ENCODE measurements at places on chromosomes 11 and 22.

- DNase-seq: no peak
These were observed 176.1 kb upstream of the NCAM1 start for GRCh38 chr11:112785149-112785548.

DNA sequence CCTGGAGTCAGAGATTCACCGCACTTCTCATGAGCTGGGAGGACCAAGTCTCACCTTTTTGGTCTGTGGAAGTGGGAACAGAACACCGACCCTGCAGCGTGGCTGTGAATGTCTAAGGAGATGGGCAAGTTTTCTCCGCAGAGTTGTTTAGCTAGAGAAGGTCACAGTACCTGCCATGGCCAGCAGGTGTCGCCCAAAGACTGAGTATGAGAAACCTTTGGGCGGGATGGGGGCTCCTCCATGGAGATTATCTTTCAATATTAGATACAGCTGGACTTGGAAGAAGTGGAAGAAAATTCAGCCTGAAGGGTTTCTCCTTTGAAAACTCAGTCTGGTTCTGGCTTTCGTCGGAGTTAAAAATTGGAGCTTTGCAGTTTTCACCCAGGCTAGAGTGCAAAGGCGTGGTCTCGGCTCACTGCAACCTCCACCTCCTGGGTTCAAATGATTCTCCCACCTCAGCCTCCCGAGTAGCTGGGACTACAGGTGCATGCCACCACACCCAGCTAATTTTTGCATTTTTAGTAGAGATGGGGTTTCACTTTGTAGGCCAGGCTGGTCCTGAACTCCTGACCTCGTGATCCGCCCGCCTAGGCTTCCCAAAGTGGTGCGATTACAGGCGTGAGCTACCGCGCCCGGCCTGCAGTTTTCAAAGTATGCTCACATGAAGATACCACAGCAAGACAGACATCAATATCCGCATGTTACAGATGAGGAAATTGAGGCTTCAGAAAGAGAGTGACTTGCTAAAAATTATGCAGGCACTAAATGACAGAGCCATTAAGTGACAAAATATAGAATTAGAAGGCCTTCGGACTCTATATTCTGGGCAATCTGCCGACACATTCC lies 10.7 kb upstream of the DSCAML1 start:
- DNase-seq: peak; percentile 90

GRCh38 chr11:975827-976226 lies 50.2 kb downstream of the AP2A2 start:
- DNase-seq: peak; percentile 59

DNA sequence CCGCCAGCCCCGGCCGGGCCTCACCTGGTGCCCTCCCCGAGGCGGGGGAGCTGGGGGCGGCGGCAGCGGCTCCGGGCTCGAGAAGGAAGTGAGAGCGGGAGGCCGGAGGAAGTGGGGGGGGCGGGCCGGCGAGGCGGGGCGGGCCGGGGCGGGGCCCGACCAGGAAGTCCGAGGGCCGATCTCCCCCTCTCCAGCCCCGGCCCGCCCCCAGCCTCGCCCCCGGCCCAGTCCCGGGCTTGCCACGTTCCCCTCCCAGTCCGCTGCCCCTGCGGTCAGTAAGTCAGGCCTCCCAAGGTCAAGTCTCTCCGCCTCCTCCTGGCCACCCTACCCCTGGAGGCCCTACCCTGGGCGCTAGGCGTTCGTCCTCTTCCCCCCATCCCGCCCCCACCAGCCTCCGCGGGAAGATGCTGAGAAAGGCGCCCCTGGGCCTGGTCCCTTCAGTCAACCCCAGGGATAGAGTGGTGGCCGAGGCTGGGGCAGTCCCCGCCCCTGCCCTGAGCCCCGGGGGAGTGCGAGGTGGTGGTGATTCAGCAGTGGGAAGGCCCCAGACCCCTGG lies at the start of gene RHOG:
TSS of gene RHOG (minus strand) at position 90 of the 556 bp plus-strand sequence. CDS start 12,821 bp downstream, outside the sequence.
- DNase-seq: peak; percentile 93

GRCh38 chr22:36343070-36343719 lies 44.6 kb downstream of the MYH9 start:
- DNase-seq: no peak

DNA sequence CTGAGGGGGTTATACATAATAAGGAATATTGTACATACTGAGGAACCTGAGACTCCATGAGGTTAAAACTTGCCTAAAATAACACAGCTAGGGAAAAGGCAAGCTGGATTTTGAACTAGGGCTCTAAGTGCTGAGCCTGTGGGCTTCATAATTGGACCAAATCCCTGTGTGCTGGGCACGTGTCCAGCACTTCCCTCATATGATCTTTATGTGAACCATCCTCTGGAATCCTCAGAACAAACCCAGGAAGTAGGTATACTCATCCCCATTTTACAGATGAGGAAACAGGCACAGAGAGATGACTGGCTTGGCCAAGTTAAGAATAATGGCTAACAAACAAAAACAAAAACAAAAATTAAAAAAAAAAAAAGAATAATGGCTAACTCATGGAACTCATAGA lies 14.9 kb downstream of the RTN4RL2 start:
- DNase-seq: no peak

GRCh38 chr11:70019576-70020011 lies 58.5 kb upstream of the ANO1 start:
- DNase-seq: no peak

DNA sequence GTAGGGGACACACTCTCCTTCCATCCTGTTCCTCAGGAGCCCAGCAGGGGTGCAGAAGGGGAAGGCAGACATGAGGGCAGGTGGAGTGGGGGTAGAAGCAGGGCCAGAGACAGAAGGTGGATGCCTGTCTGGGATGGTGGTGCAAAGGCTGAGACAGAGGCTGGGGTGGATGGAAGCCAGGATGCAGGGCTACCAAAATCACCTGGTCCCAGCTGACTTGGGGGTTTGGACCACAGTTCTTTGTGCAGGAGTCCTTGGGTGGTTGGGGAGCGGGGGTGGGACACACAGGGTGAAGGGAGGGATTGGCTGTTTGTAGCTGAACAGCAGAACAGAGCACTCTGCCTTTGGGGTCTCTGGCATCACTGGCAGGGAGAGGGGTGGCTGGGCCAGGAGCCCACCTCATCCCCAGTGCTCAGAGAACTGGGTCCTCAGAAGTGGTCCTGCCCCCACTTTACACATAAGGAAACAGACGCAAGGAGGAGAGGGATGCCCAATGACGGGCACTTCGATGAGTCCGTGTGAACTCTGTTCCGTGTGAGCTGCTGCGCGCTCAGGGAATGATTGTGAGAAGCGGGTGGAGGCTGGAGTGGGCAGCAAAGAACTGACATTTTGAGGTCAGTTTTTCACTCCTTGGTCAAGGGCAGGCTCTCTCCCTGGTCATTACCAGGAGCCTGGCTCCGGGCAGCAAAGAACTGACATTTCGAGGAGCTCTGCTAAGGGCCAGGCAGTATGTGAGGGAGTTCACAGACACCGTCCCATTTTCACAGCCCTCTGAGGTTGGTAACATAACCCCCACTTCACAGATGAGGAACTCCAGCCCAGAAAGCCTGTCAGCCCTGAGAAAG lies 1.9 kb downstream of the TAGLN start:
- DNase-seq: no peak

- peak; percentile 95 for DNase-seq
These were observed 9.2 kb upstream of the CBL start for GRCh38 chr11:119196833-119197483.

DNA sequence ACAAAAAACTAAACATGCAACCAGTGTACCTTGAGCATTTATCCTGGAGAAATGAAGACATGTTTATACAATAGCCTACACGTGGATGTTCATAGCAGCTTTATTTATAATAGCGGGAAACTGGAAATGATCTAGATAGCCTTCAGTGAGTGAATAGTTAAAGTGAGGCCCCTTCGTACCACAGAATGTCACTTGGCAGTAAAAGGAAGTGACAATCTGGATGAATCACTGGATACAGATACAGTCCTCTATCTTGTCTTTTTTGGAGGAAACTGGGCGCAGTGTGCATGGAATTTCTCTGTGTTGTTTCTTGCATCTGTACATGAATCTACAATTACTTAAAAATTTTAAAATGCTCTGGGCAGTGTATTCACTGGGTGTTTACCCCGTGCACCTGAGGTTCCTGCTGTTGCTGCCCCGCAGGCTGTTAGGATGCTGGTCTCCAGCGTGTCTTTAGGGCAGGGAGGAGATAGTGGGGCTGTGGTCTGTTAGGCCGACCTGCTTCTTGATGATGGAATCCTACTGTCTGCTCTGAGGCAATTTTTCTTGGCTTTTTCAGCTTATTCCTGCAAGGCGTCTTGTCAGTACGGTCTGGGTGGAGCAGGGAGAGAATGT lies 23.2 kb downstream of the DERL3 start:
- no peak for DNase-seq

GRCh38 chr11:129259931-129260348 lies 67.8 kb upstream of the ARHGAP32 start:
- no peak for DNase-seq

DNA sequence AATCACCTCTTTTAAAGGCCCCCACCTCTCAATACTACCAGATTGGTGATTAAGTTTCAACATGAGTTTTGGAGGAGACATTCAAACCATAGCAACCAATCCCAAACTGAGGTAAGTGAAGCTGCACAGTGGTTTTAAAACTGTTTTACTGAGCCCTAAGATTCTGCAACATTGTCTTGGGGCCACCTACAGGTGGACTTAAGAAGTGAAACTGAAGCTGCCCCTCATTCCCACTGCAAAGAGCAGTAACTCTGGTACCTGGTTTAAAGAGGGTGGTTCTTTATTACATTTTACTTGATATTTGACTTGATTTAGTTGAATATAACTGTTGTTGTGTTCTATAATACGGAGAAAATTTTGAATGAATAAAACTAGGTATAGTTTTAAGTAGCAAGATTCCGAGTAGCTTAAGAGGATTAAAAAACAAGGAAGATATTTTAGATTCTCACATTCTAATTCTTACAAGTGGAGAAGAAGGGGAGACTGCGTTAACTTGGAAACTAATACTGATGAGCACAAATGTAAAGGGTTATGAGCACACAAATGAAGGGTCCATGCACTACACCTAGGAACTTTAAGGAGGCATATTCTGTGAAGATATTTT lies 26.7 kb downstream of the SYT9 start:
- DNase-seq: no peak

- DNase-seq: no peak
These were observed 6.2 kb downstream of the NADSYN1 start for GRCh38 chr11:71459076-71459766.

DNA sequence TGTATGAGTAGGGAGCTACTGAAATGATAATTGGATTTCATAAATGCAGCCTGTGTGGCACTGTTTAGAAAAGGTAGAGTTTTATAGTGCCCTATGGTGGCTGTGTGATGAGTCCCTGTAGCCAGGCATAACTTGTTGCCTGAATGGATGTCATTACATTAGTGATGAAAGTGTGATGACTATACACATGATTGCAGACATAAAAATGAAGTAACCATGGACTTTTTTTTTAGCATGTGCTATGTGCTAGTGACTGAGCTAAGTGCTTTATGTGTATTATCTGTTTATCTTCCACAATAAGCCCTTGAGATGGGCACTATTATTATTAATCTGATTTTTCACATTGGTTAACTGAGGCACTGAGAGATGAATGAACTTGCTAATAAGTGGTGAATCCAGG lies 13.5 kb upstream of the GRAMD1B start:
- no peak for DNase-seq

- DNase-seq: no peak
These were observed 20.5 kb upstream of the JHY start for GRCh38 chr11:122862091-122862490.

DNA sequence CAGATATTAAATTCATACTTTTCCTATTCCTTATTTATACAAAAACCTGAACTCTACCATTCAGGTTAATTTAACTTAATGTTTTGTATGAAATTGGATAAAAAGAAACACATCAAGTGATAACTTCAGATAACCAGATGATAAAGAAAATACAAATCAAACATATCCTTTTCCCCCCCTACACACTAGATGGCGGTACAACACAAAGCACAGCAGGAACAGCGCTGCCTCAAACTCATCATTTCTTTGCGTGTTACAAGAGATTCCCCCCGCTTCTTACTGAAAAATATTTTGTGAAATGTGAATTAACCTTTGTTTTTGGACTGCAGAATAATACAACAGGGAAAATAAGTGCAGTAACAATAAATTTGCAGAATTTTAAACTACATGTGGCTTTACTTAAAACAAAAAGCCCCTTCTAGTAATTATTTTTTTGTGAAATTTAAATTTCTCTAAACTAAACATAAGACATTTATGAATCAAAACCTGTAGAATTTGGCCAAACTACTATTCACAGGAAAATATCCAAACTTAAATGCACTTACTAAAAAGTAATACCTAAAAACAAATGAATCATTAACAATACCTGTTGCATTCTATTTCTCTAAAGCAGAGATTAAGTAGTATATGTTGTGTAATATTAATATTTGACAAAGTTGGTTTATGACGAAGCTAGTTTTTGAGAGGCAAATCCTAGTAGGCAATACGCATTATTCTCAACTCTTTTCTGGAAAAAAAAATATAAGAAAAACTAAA lies 74.4 kb downstream of the ARHGAP32 start:
- peak; percentile 88 for DNase-seq

GRCh38 chr22:25167834-25168601 lies 31.6 kb upstream of the CRYBB3 start:
- DNase-seq: no peak

DNA sequence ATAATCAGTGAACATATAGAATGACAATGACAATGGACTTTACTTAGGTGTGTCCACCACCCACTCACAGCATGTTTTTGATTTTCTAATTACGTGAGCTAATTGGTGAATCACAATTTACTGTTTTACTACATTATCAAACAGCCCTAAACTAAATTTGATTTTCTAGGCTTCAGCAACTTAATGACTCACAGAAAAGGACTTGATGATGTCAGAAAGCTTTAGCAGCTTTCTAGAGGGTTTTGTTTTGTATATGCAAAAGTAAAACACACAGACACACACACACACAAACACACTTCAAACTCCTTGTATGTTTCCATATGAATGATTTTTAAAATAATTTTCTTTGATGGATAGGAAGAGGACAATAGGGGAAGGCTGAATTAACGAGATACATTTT lies 878.6 kb upstream of the CCDC90B start:
- DNase-seq: no peak

- DNase-seq: no peak
These were observed 4.2 kb downstream of the NOX4 start for GRCh38 chr11:89487016-89487415.

- DNase-seq: peak; percentile 37
These were observed 46.8 kb downstream of the PKNOX2 start for GRCh38 chr11:125211191-125211947.

DNA sequence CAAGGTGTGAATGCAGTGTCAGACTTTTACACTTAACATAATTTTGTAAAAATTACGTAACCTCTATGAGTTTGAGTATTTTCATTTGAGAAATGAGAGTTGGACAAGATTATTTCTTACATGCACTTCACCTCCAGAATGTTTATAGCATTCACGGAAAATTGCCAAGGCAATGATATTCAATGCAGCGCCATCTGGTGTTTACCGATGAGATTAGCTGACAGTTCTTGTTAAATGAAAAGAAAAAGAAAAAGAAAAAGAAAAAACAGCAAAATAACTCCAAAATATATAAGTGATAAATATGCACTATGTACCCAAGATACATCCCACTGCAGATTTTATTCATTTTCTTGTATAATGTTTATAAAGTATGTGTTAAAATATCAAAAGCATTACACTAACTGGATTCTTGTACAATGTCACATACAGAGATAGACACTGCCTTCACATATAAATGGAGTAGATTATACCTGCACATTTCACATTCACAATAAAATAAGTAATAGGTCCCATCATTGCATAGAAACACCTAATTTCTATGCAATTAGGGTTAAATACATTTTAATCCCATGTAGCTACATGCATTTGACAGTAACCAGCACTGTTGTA lies 976.3 kb upstream of the FAT3 start:
- DNase-seq: peak; percentile 63

GRCh38 chr11:102559839-102560238 lies 29.3 kb upstream of the MMP7 start:
- no peak for DNase-seq

Measured in stomach (tissue), 19 donors.